ENCODE measurements at places on chromosomes 7 and 10.

DNA sequence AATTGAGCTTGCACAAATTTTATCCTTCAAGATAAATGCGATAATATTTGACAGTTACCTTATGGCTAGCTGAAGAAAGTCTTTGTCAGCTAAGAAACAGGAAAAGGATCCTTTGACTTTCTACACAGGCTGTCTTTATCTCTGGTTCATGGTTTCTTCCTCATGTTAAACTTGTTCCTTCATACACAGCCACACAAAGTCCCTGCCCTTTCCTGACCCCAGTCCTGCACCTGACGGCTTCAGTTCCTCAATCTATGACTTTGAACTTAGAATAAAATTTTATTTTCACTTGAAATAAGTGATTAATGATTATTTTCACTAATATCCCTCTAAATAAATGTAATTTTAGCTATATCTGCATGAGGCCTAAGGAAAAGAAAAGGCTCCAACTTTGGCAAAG, 77.8 kb upstream of the PRSS1 start:
- H3K27ac ChIP-seq: no peak overlapping the region
- no peak for DNase-seq
- no peaks in the 10 kb centered on the region for H3K36me3 ChIP-seq
- no peaks in the 10 kb centered on the region for H3K27me3 ChIP-seq

GRCh38 chr10:511101-511848, 178.2 kb downstream of the DIP2C start:
- H3K36me3 ChIP-seq: no peaks in the 10 kb centered on the region
- H3K27me3 ChIP-seq: no peaks in the 10 kb centered on the region
- DNase-seq: peak; percentile 60
- peaks cover 34% of the 10 kb centered on the region for H3K4me1 ChIP-seq

DNA sequence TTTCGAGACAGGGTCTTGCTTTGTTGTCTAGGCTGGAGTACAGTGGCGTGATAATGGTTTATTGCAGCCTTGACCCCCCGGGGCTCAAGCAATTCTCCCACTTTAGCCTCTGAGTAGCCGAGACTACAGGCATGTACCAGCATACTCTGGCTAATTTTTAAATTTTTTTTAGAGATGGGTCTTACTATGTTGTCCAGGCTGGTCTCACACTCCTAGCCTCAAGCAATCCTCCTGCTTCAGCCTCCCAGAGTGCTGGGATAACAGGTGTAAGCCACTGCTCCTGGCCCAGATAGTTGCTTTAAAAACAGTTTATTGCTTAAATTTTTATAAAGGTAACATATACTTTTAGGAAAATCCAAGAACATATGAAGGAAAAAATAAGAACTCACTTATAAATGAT, 26.3 kb downstream of the NEURL1 start:
- H3K4me3 ChIP-seq: no peak overlapping the region
- no peak overlapping the region for H3K27ac ChIP-seq
- H3K27me3 ChIP-seq: no peaks in the 10 kb centered on the region
- H3K4me1 ChIP-seq: no peaks in the 10 kb centered on the region
- H3K36me3 ChIP-seq: no peaks in the 10 kb centered on the region
- DNase-seq: no peak

- no peak for DNase-seq
- no peak overlapping the region for H3K27ac ChIP-seq
- H3K27me3 ChIP-seq: peaks cover 18% of the 10 kb centered on the region
- peak overlapping the region; percentile 71 for H3K4me3 ChIP-seq
- H3K4me1 ChIP-seq: peaks cover 19% of the 10 kb centered on the region
Observed at GRCh38 chr7:100825751-100826513, 1.4 kb downstream of the EPHB4 start.

DNA sequence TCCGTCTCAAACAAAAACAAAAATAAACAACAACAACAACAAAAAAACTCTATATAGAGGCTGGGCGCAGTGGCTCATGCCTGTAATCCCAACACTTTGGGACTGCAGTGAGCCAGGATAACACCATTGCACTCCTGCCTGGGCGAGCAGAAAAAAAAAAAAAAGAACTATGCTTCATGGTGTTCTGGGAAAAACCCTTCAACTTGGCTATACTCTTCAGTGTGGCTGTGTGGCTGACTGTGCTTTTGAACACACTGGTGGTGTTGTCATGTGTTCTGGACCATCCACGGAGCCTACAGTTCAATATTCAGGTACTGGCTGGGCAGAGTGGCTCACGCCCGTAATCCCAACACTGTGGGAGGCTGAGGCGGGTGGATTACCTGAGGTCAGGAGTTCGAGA, 26.5 kb downstream of the SNX8 start:
- no peak overlapping the region for H3K4me3 ChIP-seq
- H3K36me3 ChIP-seq: no peaks in the 10 kb centered on the region
- no peak for DNase-seq
- H3K27me3 ChIP-seq: no peaks in the 10 kb centered on the region
- no peak overlapping the region for H3K27ac ChIP-seq
- no peaks in the 10 kb centered on the region for H3K4me1 ChIP-seq

DNA sequence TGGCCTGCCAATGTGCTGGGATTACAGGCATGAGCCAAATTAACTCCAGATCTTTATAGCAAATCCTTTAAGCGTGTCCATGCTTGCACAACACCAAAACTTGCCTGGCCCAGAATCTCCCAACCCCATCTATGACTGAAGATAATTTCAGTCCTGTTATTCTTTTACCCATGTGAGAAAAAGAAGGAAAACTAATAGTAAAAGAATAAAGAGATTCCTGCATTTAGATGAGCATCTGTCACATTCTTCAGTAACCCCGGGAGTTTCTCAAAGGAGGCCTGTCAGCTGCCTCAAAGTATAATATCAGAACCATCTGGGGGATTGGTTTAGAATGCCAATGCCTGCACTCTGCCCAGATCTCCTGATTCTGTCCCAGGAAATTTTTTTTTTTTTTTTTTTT, 158.1 kb upstream of the KMT2E start:
- no peak overlapping the region for H3K4me3 ChIP-seq
- no peaks in the 10 kb centered on the region for H3K27me3 ChIP-seq
- H3K36me3 ChIP-seq: no peaks in the 10 kb centered on the region

DNA sequence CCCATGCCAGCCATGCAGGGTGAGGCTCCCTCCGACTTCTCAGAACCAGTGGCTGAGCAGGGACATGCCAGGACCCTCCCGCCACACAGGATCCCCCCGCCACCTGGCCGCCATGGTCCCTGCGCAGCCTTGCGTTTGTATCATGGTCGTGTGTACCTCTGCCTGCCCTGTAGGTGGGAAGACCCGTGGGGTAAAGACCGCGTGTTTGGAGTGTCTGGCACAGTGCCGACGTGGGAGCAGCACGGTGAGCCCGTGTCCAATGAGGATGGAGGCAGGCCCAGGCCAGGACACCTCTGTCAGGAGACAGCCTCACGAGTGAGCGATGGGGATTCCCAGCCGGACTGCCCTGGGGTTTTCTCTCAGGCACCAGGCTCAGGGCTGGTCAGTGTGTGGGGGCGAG, 31.9 kb downstream of the NKX6-2 start:
- no peaks in the 10 kb centered on the region for H3K27me3 ChIP-seq
- no peak overlapping the region for H3K27ac ChIP-seq
- peaks cover 46% of the 10 kb centered on the region for H3K36me3 ChIP-seq

DNA sequence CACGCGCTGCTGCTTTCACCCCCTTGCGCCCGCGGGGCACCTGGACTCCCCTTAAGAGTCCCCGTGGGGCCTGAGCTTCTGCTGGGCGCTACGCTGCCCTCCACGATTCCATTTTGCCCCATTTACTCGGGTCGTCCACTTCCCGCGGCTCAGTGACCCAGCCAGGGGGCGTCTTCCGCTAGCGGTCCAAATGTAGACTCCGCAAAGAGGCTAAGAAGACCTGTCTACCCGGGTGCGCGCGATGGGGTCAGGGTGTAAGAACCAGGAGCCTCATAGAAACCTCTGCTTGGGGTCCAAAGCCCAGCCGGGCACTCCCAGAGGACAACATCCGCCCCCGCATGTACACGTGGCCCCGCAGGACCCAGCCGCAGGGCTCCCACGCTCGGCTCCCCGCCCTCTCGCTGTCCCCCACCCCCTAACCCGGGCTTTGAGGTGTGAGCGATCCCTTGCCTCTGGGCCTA, 5.2 kb upstream of the HMX2 start:
- no peak for DNase-seq
- H3K4me1 ChIP-seq: peaks cover under 1% of the 10 kb centered on the region
- peaks cover 84% of the 10 kb centered on the region for H3K27me3 ChIP-seq
- H3K36me3 ChIP-seq: no peaks in the 10 kb centered on the region

DNA sequence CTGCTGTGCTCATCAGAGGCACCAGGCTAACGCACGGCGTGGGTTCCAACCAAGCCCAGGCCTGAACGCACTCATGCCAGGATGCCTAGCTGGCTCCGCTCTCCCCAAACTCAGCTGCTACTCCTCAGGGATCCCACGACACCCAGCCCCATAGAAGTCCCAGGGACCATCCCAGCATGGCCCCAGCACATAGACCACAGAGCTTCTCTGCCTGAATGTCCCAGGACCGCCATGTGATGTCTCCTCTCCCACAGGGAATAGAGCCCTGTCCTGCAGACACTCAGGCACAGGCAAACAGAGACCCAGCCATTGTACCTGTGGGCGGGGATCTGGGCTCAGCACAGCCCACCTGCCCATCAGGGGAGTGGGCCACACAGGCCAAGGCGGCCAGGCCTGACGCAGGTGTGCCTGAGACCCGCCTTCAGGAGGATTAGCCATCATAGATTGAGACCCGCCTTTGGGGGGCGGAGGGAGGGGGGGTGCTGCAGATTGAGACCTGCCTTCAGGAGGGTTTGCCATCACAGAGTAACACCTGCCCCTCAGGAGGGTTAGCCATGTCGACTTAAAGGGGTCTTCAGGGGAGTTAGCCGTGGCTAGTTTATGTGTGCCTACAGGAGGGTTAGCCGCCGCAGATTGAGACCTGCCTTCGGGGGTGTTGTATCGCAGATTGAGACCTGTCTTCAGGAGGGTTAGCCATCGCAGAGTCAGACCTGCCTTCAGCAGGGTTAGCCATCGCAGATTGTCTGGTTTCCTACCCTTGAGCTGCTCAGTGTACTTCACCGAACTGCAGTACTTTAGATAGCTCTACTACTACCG, 29.0 kb downstream of the RASGEF1A start:
- H3K4me3 ChIP-seq: no peak overlapping the region
- H3K4me1 ChIP-seq: no peaks in the 10 kb centered on the region
- DNase-seq: no peak
- H3K27me3 ChIP-seq: no peaks in the 10 kb centered on the region
- H3K36me3 ChIP-seq: no peaks in the 10 kb centered on the region

- DNase-seq: no peak
- no peak overlapping the region for H3K27ac ChIP-seq
- H3K36me3 ChIP-seq: no peaks in the 10 kb centered on the region
- peaks cover 16% of the 10 kb centered on the region for H3K4me1 ChIP-seq
- no peak overlapping the region for H3K4me3 ChIP-seq
Observed at GRCh38 chr10:52257692-52258075, 56.4 kb upstream of the DKK1 start.

- H3K4me1 ChIP-seq: peaks cover 9% of the 10 kb centered on the region
- DNase-seq: no peak
- no peaks in the 10 kb centered on the region for H3K27me3 ChIP-seq
- H3K27ac ChIP-seq: no peak overlapping the region
- no peaks in the 10 kb centered on the region for H3K36me3 ChIP-seq
Observed at GRCh38 chr7:80916770-80917741, 1.8 kb downstream of the SEMA3C start.

GRCh38 chr10:84540022-84540616, 211.7 kb downstream of the CCSER2 start:
- no peak overlapping the region for H3K27ac ChIP-seq
- DNase-seq: no peak
- H3K4me3 ChIP-seq: peak overlapping the region; percentile 63

- H3K27ac ChIP-seq: no peak overlapping the region
- DNase-seq: no peak
- no peaks in the 10 kb centered on the region for H3K27me3 ChIP-seq
- H3K36me3 ChIP-seq: no peaks in the 10 kb centered on the region
Observed at GRCh38 chr10:52048051-52048450, 266.0 kb upstream of the DKK1 start.

GRCh38 chr7:70585071-70585470, 546.9 kb upstream of the GALNT17 start:
- H3K4me3 ChIP-seq: no peak overlapping the region
- no peaks in the 10 kb centered on the region for H3K36me3 ChIP-seq
- no peaks in the 10 kb centered on the region for H3K4me1 ChIP-seq
- no peaks in the 10 kb centered on the region for H3K27me3 ChIP-seq

GRCh38 chr7:100158229-100159098, at the start of gene TRAPPC14:
TRAPPC14 (minus strand) TSS chr7:100158723; CDS start chr7:100158499, 224 bp downstream.
- H3K4me3 ChIP-seq: peak within 1 kb of the TSS; percentile 99
- peak within 1 kb of the TSS; percentile 82 for H3K27ac ChIP-seq
- H3K4me1 ChIP-seq: peaks cover 15% of the 10 kb centered on the region
- DNase-seq: no peak
- H3K27me3 ChIP-seq: no peaks in the 10 kb centered on the region

- peaks cover 17% of the 10 kb centered on the region for H3K4me1 ChIP-seq
- H3K4me3 ChIP-seq: no peak overlapping the region
- H3K36me3 ChIP-seq: no peaks in the 10 kb centered on the region
Observed at GRCh38 chr10:122486406-122487080, 25.2 kb downstream of the HTRA1 start.

DNA sequence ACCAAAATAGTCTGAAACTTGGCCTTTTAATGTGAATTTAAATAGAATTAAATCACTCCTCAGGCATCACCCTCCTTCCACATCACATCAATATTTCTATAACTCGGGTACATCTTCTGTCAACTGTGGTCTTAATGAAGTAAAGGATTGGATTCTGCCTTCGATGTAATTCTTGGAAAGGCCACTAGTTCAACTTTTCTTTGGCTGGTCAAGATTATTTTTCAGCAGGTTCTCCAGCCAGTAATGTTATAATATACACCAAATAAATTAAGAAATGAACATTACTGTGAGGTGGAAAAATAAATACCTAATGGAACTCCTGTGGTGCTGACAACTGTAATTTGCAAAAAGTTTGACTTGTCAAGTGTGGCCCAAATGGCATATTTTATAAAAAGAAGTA, 9.7 kb upstream of the SLC16A9 start:
- H3K27me3 ChIP-seq: no peaks in the 10 kb centered on the region
- no peak overlapping the region for H3K4me3 ChIP-seq
- H3K4me1 ChIP-seq: no peaks in the 10 kb centered on the region
- H3K27ac ChIP-seq: no peak overlapping the region

DNA sequence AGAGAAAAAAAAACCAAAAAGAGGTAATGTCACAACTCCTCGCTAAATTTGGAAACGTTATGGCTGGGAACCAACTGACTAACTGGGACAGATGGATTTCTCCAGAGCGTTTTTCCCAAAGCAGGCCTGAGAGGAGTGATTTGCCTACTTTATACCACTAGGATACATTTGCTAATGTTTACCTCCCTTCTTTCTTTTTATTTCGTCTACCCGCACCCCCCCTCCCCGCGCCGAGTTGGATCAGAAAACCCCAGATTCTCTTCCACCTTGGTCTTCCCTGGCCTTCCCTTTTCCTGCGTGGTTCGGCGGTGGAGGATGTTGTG, 7.2 kb downstream of the CPA2 start:
- H3K4me1 ChIP-seq: peaks cover 15% of the 10 kb centered on the region
- H3K36me3 ChIP-seq: no peaks in the 10 kb centered on the region

- no peaks in the 10 kb centered on the region for H3K36me3 ChIP-seq
- no peak overlapping the region for H3K27ac ChIP-seq
- H3K4me3 ChIP-seq: no peak overlapping the region
- H3K27me3 ChIP-seq: no peaks in the 10 kb centered on the region
- no peak for DNase-seq
Observed at GRCh38 chr7:122584676-122585251, 114.2 kb downstream of the RNF133 start.

- no peaks in the 10 kb centered on the region for H3K36me3 ChIP-seq
- H3K4me1 ChIP-seq: no peaks in the 10 kb centered on the region
- H3K4me3 ChIP-seq: no peak overlapping the region
- H3K27ac ChIP-seq: no peak overlapping the region
- H3K27me3 ChIP-seq: no peaks in the 10 kb centered on the region
- no peak for DNase-seq
Observed at GRCh38 chr10:3625959-3626751, 158.9 kb downstream of the KLF6 start.

Data from thoracic aorta (tissue), 2 donors.